ENCODE measurements at places on chromosomes 7 and 10.
A peak's percentile ranks its signal among the peaks of the same experiment; 100 is the strongest.

DNA sequence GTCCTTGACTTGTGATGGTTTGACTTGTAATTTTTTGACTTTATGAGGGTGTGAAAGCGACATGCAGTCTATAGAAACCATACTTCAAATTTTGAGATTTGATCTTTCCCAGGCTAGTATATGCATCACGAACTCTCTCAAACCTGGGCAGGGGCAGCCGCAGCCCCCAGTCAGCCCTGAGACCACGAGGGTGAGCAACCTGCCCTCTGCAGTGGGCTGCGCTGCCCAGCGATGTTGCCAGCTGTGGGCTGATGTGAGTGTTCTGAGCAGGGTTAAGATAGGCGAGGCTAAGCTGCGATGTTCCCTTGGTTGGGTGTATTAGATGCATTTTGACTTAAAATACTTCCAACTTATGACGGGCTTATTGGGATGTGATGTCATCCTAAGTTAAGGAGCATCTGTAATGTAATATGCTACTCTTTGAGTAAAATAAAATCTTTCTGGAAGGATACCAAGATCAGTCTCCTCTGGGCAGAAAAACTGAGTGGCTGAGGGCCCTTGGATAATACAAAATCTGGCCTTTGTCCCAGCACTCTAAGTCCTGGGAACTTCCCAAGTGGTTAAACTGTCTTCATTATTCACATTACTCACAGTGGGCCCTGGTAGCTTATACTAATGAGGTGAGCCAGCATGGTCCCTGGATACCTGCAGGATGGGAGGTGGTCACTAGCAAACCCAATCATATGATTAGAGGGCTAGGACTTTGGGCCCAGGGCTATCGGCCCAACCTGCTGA lies 28.4 kb upstream of the CNPY1 start:
- no peak for DNase-seq

- no peak for DNase-seq
Observed at GRCh38 chr7:36653008-36653662, 71.2 kb downstream of the AOAH start.

DNA sequence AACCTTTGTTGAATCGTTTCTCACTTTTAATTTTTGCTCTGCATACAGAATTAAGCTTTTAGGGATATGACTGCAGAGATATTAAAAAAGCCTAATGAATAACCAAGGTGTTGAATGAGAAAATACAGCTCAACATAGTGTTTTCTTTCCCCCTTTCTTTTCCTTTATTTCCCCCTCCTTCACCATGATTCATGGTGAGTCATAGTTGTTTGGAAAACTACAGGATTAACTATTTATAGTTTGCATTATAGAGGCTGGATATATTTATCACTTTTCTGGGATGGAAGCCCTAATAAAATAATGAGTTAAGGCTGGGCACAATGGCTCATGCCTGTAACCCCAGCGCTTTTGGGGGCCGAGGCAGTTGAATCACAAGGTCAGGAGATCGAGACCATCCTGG lies 115.0 kb downstream of the DNAJB9 start:
- DNase-seq: no peak

GRCh38 chr10:77702166-77702565 lies 64.6 kb upstream of the KCNMA1 start:
- peak; percentile 30 for DNase-seq

DNA sequence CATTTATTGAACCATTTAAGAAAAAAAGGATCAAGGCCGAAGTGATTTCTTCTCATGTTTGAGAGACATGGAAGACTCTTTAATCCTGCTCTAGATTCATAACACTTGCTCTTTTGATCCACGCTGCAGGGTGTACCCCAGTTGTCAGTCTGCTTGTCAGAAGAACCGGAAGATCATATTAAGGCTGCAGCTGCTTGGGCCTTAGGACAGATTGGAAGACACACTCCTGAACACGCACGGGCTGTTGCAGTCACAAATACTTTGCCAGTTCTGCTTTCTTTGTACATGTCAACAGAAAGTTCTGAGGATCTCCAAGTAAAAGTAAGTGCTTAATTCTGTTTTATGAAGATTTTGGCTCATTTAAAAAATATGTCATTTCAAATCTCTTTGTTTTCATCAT lies 46.3 kb downstream of the SPAG6 start:
- DNase-seq: no peak

GRCh38 chr10:70925377-70926225 lies 37.2 kb upstream of the PCBD1 start:
- peak; percentile 48 for DNase-seq

- no peak for DNase-seq
Observed at GRCh38 chr7:90841759-90842429, 245.8 kb downstream of the CDK14 start.

DNA sequence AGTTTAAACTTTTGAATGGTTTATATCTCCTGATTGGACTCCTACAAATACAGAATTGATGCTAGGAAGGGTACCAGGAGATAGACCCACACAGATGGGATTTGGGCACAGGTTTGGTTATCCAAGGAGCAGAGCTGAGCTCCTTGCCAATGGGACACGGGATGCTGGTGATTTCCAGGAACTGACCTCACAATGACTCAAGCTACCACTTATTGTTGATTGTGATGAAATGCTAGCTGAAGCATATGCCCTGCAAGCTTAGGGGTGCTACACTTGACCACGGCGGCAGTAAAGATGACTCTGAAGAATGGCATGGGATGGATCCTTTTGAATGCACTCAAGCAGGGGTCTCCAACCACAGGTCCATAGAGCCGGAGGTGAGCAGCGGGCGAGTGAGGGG lies 45.5 kb upstream of the VKORC1L1 start:
- no peak for DNase-seq

DNA sequence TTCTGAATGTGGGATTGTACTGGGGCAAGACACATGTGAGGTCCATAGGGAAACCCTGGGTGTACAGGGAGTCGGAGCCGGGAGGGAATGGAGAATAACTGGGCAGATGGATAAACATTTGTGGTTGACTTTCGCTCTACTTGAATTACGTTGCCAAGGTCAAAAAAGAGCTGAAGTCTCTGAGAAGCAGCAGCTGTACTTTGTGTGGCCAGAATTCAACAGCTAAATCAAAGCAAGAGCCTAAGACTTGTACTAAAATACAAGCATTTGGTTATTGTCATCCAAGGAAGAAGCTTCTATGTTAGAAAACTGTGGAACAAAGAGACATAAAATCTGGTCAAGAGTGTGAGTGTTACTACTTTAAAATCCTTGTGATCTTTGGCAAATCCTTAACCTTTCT lies 457.2 kb downstream of the ARL4A start:
- DNase-seq: no peak

- DNase-seq: no peak
Observed at GRCh38 chr10:44380829-44381600, 3.9 kb downstream of the CXCL12 start.

GRCh38 chr10:51878695-51879094 lies 179.3 kb upstream of the CSTF2T start:
- no peak for DNase-seq

- no peak for DNase-seq
Observed at GRCh38 chr7:2013381-2014311, 219.1 kb downstream of the MAD1L1 start.

DNA sequence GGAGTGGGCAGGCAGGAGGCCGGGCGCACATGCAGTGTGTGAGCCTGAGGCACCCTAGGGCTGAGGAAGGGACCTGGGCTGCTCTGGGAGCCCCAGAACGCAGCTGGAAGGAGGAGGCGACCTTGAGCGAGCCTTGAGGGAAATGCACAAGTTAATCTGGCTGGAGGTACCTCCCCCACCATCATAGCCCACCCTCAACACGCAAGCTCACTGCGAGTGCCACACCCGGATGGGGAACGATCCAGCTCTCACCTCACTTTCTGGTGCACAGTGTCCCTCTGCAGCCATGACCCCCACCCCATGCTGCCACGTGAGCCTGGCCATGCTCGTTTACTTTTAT lies 162.4 kb upstream of the PPP2R2D start:
- no peak for DNase-seq

GRCh38 chr7:116572036-116572435 lies 47.2 kb downstream of the CAV1 start:
- no peak for DNase-seq

GRCh38 chr10:64503429-64503828 lies 982.2 kb downstream of the REEP3 start:
- no peak for DNase-seq

DNA sequence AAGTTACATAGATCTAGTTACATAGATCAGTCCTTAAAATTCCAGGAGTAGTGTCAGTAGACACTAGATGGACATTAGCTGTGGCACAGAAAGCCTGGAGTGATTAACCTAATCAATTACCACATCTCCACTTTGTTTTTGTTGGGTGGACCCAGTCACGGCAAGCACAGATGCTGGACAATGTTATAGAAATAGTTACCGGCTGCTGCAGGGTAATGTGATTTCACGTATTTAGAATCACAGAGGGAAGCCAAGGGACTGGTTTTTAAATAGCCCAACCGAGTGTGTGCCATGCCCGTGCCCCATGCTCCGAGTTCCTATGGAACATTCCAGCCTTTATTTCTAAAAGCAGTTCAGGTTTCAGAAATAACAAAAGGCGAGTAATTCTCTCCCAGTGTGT lies 2.8 kb downstream of the LGI1 start:
- DNase-seq: no peak

- DNase-seq: no peak
Observed at GRCh38 chr10:124106241-124106879, 13.0 kb upstream of the CHST15 start.

DNA sequence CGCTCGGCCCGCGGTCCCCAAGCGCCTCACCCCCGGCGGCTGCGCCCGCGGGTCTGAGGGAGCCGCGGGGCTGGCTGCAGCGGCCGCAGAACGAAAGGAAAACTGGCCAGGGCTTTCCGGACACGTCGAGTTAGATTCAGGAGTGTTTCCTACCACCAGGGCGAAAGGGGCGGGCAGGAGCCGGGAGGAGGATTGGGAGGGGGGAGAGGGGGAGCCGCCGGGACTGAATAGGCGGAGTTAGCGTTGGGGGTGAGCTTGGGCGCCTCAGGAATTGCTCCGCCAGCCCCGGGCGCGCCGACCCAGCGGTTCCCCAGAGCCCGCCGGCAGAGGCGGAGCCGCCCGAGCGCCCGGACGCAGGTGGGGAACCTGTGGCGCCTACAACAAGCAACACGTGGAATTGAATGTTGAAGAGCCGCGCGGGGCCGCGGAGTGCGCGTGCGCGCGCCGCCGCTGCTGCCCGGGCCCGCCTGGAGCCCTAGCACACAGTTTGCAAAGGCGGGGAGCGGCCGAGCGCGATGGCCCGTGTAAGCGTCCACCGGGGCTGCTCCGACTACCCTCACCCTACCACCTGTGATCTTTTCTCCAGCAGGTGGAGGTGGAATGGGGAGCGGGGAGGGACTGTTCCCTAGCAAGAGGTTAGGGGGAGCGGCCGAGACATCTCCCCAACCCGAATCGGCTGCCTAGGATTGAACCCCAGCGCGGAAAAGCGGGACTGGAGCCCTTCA lies at the start of gene CADPS2:
Gene CADPS2 (minus strand): TSS at position 104 of the 725 bp plus-strand sequence. CDS start 123 bp downstream, outside the sequence.
- peak; percentile 27 for DNase-seq

GRCh38 chr7:108044345-108044744 lies 41.4 kb upstream of the LAMB1 start:
- DNase-seq: no peak

DNA sequence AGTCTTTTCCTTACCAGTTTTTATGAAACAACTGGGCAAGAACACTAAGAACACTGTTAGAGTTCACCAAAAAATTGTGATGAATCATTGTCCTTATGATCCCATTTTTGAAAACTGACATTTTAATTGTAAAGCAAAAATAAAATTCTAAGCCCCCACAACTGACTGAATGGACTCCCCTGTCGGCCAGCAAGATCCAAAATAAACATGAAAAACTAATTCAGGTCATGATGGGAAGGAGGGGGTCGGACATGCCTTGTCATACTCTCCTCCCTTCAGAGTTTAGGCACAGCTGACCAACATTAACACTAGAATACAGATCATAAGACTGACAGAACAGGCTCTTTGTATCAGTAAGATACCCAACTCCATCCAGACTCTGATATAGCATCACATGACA lies 2.0 kb upstream of the RBAK start:
- DNase-seq: no peak

GRCh38 chr10:124906551-124907001 lies 35.3 kb upstream of the ZRANB1 start:
- no peak for DNase-seq

GRCh38 chr7:51455086-51455485 lies 138.5 kb upstream of the COBL start:
- no peak for DNase-seq

DNA sequence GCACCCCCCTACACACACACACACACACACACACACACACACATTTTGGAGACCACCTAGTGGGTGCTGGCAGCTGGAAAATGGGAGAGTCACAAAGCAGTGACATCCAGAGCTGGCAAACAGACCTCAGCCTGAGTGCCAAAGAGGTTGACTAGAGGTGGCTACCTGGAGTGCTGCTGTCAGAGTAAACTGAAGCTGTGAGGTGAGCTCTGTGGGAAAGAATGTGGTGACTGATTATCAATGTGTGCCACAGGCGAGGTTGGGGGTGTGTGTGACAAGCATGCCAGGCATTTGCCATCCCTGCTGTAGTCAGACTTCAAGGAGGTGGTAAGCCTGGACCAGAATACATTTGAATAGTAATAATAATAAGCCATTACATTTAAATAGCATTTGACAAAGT lies 120.6 kb downstream of the SLIT1 start:
- no peak for DNase-seq

DNA sequence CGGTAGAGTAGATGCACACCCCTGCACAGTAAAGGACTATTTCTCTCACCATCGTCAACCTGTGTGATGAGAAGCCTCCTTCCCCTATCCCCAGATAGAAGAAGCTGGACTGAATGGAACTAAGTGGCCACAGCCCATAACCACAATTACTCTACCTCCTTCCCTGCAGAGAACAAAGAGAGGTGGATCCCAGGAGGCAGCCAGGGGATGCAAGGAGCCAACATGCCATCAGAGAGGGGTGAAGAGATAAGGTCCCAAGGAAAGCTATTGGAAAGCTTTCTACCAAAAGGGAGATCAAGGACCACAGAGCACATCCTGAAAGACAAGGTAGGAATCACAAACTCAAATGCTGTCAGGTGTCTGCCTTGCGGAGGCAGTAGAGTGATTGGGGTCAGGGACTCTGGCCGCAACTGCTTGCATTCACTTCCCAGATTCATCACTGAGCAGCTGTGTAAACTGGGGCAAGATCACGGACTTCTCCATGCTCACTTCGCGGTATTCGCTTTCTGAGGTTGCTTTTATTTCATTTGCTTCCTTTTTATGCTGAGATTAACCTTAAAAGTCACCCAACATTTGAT lies 81.6 kb upstream of the MYO3A start:
- no peak for DNase-seq

- no peak for DNase-seq
Observed at GRCh38 chr7:115047958-115048720, 126.2 kb downstream of the MDFIC start.

GRCh38 chr10:77297393-77297739 lies 340.2 kb downstream of the KCNMA1 start:
- no peak for DNase-seq

- no peak for DNase-seq
Observed at GRCh38 chr10:131700032-131700431, 200.8 kb upstream of the PPP2R2D start.

DNA sequence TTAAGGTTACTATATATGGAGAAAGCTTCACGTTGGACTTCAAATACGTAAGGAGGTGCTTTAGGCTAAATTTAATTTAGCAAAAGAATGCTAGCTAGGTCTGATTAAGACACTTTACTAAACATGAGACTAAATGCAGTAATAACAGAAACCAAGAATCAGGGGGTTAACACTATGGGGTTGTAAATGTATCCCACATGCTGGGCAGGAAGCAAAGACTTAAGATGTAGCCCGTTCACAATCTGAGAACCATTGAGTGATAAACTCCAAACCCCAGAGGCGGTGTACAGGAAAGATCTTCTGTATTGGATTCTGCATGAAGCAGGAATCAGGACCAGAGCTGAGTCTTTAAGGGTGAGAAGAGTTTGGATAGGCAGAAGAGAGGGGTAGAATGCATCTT lies 60.4 kb downstream of the FZD1 start:
- no peak for DNase-seq

- DNase-seq: no peak
Observed at GRCh38 chr10:46538717-46539426, 17.6 kb downstream of the GPRIN2 start.

Data from activated CD4-positive, alpha-beta T cell treated with anti-CD3 and anti-CD28 coated beads, Interleukin-2, amount 50 U/mL, for 16 hours (primary cell).